Astrocyte of the spinal cord (primary cell): ENCODE measurements at places on chromosomes 16 and 17.
A peak's percentile ranks its signal among the peaks of the same experiment; 100 is the strongest.

- DNase-seq, result no peak
Measured at GRCh38 chr17:4896332-4897197, 2.8 kb upstream of the C17orf107 start.

- no peak for DNase-seq
Measured at GRCh38 chr17:72943826-72944689, 148.4 kb downstream of the SLC39A11 start.

DNA sequence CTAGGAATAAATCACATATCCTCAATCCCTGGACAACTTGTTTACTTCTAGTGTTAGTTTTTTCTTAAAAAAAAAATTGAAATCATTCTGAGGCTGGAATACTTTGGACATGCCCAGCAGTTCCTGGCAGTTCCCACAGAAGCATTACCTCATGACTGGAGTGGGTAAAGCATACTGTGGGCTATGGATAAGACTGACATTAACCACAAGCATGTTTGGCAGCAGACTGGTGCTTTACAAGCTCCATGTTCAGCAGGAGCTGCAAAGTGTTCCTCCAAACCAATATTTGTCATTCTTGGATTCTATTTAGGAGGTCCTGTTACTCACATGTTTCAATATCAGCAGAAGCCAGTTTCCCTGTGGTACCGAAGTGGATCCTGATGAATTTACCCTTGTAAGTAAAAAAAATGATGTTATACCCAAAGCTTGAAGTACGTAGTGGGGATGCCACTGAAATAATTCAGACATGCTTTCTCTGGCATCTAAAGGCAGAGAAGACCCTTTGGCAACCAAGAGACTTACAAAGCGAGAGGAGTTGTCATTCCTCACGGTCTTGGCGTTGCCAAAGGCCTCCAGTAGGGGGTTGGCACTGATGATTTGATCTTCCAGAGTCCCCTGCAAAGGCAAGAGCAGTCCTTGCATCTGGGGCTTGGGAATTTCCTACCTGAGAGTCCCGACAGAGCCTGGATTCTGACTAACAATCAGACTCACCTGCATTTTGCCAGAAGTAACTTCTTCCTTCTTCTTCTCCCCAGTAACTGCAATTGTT, 4.9 kb downstream of the MYH1 start:
- no peak for DNase-seq

GRCh38 chr16:86436466-86437185, 73.7 kb upstream of the FOXF1 start:
- no peak for DNase-seq

DNA sequence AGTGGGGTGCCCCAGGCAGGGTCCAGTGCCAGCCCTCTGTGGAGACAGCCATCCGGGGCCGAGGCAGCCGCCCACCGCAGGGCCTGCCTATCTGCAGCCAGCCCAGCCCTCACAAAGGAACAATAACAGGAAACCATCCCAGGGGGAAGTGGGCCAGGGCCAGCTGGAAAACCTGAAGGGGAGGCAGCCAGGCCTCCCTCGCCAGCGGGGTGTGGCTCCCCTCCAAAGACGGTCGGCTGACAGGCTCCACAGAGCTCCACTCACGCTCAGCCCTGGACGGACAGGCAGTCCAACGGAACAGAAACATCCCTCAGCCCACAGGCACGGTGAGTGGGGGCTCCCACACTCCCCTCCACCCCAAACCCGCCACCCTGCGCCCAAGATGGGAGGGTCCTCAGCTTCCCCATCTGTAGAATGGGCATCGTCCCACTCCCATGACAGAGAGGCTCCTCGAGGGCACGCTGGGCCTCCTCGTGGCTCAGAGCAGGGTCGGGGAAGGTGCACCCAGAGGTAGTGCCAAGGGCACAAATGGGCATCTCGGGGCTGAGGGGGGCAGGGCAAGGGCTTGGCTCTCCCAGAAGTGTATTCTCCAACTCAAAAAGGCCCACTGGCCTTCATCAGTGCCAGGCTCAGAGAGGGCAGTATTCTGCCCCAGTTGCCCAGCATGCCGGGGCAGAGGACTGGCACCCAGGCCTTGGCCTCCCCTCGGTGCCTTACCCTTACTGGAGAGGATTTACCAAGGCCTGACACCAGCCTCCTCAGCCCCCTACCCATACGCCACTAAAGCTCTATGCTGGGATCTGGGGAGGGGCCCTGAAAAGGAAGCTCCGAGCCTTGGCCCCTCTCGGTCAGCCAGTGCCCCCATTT, at the start of gene CDH5:
TSS of gene CDH5 (plus strand) at position 259 of the 867 bp plus-strand sequence. CDS start 12,647 bp downstream, outside the sequence.
- DNase-seq, result peak; percentile 25

DNA sequence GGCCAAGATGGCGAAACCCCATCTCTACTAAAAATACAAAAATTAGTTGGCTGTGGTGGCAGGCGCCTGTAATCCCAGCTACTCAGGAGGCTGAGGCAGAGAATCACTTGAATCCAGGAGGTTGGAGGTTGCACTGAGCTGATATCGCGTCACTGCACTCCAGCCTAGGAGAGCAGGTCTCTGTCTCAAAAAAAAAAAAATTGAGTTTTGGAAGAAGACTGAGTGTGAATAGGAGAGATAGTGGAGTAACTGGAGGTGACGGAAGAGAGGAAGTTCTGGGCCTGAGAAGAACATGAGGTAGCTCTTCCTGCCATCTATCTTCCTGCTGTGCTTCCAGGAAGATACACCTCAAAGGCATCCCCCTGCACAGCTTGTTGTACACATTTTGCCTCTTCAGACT, 11.4 kb downstream of the HOXB1 start:
- no peak for DNase-seq

DNA sequence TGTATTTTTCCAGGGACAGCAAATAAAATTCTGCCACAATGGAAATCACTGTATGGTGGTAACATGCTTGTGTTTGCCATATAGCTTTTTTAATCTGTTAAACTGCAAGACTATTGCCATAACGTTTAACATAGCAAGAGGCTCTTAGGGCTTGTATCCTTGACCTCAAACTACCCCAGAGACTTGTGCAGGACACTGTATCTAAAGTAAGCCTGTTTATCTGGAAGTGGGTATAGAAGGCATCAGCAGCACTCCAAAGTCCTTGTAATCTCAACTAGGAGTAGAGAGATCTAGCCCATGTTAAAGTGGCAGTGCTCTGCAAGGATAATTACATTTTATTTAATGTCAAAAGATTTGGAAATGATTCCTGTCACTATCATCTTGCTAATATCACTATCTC, 1424.1 kb downstream of the CDH11 start:
- no peak for DNase-seq

GRCh38 chr16:60686824-60687223, 1349.4 kb downstream of the CDH8 start:
- DNase-seq, result no peak
